Fibroblast of skin of left quadriceps (primary cell): ENCODE measurements at places on chromosomes 13 and 19.

- DNase-seq: no peak
Observed at GRCh38 chr13:21548577-21548976, 55.4 kb downstream of the MICU2 start.

GRCh38 chr19:459724-460511, 915 bp downstream of the SHC2 start:
- no peak for DNase-seq

DNA sequence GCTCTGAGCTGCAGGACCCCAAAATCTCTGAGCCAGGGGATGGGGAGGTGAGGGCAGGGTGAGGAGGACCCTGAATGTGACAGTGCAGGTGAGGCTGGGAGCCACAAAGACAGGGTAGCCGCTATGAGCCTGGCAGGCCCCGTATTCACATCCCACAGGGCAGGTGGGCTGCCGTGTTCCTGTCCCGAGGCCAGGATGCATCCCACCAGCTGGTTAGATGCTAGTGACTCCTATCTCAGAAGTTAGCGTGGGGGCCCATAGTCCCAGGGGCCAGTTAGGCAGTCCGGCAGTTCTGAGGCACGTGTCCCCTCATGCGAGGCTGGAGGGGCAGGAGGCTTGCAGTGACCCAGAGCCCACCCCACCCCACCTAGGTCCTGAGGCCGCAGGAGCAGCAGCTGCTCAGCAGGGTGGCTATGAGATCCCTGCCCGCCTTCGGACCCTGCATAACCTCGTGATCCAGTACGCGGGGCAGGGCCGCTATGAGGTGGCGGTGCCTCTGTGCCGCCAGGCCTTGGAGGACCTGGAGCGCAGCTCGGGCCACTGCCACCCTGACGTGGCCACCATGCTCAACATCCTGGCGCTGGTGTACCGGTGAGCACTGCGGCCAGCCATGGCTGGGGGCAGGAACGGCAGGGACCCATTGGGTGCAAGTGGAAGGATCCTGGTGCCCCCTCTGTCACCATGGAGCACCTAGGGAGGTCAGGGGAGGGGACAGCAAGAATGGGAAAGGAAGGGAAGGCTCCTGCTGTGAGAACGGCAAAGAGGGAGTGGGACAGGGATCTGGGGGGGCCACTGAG, 7.2 kb downstream of the KLC3 start:
- DNase-seq: no peak

- DNase-seq: no peak
Observed at GRCh38 chr19:17510220-17510993, 1.0 kb upstream of the PGLS start.

GRCh38 chr19:1223018-1223855, 14.6 kb downstream of the CBARP start:
- no peak for DNase-seq

- DNase-seq: no peak
Observed at GRCh38 chr19:49863935-49864320, 3.4 kb downstream of the PNKP start.

DNA sequence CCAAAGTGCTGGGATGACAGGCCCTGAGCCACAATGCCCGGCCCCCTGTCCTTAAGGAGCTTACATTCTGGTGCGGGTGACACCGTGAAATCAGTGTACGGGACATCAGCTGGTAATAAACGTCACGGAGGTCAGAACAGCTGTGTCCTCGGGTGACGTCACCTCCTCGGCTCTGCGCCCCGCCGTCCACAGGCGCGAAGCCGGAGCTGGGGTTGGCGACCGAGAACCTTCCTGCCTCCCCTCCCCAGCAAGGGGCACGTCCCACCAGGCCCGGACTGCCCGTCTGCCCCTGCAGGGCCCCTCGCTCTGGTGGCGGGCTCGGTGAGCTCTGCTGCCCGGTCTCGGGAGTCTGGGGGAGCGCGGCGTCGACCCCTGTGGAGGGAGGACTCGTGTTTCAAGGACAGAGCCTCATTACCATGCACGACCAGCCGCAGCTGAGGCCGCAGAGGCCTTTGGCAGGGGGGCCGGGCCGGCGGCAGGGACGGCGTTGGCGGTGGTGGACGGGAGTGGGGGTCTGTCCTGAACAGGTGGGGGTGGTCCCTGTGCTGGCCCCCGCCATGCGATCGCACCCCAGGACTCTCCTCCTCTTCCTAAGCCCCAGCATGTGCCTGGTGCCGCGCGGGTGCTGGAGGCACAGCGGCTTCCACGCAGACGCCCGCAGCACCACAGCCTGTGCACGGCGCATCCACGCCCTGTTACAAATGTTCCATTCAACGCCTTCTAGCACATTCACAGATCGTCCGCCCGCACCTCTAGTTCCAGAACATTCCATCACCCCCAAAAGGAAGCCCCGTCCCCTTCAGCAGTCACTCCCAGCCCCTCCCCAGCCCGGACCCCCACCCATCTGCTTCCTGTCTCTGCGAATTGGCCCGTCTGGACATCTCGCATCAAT, 5.4 kb downstream of the LINGO3 start:
- DNase-seq: no peak

DNA sequence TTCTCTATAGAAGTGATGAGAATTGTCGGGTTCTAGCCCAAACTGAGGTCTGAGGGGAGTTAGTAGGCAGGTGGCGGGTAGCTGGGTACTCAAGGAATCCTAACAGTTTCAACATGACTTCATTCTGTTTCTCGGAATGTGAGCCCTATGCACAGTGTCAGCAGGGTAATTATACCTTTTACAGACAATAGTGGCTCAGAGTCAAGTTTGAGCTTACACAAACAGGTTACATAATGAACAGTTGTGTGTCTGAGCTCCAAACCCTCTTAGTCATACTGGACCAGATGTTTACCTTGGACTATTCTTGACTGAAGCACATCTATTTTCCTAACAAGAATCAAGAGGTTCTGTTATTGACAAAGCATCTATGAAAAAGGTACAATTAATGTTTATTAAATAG, 1066.7 kb upstream of the PCDH20 start:
- no peak for DNase-seq

DNA sequence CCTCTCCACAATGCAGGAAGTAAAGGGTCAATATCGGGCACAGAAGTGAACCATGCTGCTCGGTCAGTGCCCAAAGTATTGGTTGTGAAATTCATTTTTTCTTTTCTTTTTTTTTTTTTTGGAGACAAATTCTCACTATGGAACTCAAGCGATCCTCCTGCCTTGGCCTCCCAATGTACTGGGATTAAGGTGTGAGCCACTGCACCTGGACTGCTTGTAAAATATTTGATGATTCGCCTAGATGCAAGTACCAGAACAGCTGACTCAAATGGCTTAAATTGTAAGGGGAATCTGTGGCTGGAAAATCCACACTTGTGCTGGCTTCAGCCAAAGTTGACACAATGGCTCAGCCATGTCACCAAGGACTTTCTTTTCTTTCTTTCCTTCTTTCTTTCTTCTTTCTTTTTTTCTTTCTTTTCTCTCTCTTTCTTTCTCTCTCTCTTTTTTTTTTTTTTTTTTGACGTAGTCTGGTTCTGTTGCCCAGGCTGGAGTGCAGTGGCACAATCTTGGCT, 43.7 kb downstream of the NUMBL start:
- no peak for DNase-seq

GRCh38 chr13:100349594-100349993, 239.0 kb downstream of the GGACT start:
- DNase-seq: no peak

GRCh38 chr13:110342474-110342873, 35.4 kb downstream of the COL4A2 start:
- no peak for DNase-seq

DNA sequence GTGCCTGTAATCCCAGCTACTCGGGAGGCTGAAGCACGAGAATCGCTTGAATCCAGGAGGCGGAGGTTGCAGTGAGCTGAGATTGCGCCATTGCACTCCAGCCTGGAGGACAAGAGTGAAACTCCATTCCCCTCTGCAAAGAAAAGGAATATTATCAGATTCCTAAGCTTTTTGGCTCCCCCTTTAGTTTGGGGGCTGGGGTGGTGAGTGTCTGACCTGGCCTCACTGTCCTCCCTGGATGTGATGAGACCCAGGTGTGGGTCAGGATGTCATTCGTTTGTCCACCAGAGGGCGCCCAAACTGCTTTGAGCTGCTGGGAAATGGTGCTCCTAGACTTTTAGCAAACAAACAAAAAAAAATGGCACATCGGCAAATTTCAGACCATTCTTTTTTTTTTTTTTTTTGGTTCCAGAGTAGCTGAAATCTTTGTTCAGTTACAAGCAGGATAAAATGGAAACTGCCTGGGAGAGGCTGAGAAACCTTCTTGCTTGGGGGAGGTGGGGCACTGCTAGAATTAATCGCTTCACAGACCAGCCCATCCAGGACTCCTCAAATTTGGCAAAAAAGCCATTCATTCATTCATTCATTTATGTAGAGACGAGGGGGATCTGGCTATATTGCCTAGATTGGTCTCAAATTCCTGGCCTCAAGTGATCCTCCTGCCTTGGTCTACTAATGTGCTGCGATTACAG, 29.4 kb downstream of the SPC24 start:
- peak; percentile 43 for DNase-seq

DNA sequence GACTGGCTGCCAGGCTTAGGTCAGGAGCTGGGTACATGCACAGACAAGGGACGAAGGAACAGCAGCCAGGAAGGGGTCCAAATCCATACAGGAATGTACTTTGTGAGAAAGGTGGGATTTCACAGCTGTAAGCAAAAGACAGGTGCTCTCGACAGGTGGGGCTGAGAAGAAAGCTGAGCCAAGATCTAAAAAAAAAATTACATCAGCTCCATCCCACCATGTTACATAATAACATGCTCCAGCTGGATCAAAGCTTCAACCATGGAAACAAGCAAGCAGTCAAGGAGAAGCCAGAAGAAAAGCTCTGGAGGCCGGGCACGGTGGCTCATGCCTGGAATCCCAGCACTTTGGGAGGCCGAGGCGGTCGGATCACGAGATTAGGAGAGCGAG, 8.0 kb downstream of the UBXN6 start:
- DNase-seq: no peak

DNA sequence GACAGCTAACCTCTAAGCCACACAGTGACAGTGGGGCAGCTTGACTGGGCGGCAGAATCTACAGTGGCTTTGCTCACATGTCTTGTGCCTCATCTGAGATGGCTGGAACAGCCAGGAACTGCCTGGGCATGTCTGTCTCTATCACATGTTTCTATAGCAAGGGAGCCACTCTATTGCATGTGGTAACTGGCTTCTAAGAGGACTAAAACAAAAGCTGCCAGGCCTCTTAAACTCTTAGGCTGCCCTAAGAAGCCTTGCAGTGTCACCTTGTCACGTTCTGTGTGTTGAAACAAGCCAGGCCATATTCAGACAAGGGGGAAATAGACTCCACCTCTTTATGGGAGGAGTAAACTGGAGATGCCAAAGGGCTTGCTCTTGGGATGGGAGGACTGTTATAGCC, 122.9 kb upstream of the MAB21L1 start:
- DNase-seq: no peak

GRCh38 chr13:67643516-67644055, 413.4 kb upstream of the PCDH9 start:
- no peak for DNase-seq

DNA sequence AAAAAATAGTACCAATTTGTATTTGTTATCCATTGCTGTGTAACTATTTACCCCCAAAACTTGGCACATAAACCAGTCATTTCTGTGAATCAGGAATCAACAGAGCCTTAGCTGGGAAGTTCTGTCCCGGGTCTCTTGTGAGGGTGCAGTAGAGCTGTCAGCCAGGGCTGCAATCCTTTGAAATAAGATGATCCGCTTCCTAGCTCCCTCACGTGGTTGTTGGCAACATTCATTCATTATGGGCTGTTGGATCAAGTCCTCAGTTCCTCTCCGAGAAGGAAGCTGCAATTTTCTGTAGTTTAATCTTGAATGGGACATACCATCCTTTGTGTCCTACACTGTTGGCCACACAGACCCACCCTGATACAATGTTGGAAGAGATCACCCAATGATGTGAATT, 277.2 kb downstream of the SUCLA2 start:
- DNase-seq: no peak

- DNase-seq: no peak
Observed at GRCh38 chr19:45068041-45068440, 8.2 kb downstream of the ZNF296 start.

DNA sequence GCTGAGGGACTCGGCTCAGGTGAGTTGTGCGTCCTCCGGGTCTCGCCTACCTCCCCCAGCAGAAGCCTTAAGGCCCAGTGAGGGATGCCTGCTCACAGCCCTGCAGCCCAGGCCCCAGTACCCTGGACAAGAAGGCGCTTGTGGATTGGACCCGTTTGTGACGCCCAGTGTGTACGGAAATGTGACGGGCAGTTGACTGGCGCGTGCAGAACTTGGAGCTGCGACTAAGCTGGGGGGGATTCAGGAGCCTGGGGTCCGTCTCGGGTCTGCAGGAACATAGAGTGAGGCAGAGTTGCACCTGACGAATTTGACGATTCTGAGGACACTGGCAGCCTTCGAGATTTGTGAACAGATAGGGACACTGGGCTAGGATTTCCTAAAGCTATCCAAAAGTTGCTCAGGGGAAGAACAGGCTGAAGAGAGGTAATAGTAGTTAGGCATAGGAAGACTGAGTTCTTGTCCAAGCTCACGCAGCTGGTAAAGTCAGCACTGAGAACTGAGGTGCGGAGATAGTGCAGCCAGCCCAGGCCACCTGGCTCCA, 519 bp downstream of the ZNF551 start:
- DNase-seq: no peak

DNA sequence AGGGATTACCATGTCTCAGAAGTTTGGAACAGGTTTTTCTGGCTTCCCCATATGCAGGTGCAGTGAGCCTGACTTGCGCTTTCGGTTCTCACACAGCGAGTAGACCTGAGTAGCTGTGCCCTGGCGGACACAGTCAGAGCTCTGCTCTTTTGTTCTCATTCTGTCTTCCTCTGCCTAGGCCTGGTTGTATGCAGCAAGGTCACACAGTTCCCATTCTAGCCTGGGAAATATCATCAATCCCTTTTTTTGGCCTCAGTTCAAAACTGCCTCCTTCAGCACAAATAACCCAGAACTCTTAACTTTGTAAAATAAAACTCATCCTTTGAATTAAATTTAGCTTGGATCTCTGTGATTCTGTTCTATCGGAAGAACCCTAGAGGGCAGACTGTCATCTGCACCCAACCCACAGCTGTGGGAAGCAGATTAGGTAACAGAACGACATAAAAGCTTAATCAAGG, 10.2 kb downstream of the OXGR1 start:
- DNase-seq: no peak

DNA sequence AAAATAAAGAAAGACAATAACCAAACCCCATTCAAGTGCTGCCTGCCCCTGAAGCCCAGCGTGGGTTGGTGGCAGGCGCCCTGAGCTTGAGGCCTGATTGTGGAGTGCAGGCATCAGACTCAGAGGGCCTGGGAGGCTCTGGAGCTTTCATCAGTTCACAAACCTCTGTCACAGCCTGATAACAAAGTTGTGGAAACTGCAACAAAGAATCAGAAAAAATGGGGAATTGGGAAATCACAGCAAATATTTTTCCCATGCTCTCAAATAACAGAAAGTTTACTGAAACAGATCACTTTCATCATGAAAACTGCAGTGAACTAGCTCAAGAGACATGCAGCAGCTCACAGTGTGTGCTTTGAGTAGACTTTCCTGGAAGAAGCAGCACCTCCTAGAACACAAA, 793.6 kb downstream of the UQCRFS1 start:
- no peak for DNase-seq

- DNase-seq: no peak
Observed at GRCh38 chr13:80224468-80224867, 116.5 kb downstream of the SPRY2 start.

GRCh38 chr19:36031308-36031707, 1.4 kb downstream of the CLIP3 start:
- no peak for DNase-seq

GRCh38 chr13:77034881-77035280, 7.9 kb upstream of the FBXL3 start:
- DNase-seq: no peak
